ENCODE measurements at places on chromosomes 4 and X.

GRCh38 chrX:72054779-72055489, 76.8 kb downstream of the RTL5 start:
- peak; percentile 29 for DNase-seq

GRCh38 chr4:54999003-54999402, 126.4 kb downstream of the KDR start:
- no peak for DNase-seq

DNA sequence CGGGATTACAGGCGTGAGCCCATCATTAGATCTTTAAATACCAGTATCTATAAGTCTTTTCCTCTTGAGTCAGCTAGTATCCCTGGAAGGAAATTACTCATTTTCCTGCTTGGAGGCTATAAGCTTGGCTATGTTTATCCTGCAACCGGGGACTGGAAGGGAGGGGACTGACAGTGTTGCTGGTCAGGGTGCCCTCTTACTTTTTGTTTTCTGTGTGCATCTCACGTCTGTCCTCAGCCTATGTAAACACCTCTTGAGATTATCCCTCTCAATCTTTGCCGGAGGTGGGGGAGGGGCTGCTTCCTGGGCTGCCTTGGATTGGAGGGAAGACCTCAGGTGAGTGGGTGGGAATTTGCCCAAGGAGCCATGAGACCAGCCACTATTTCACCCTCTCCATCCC, 37.0 kb downstream of the HTT start:
- DNase-seq, result no peak

- DNase-seq, result no peak
These were observed 58.6 kb downstream of the MAGEA10 start for GRCh38 chrX:152079768-152080167.

GRCh38 chr4:151267822-151268535, 9.0 kb upstream of the PRSS48 start:
- no peak for DNase-seq

GRCh38 chrX:46572340-46572936, 1.1 kb upstream of the CHST7 start:
- DNase-seq, result no peak

- DNase-seq, result no peak
These were observed 70.5 kb downstream of the CLCN5 start for GRCh38 chrX:49992853-49993252.

DNA sequence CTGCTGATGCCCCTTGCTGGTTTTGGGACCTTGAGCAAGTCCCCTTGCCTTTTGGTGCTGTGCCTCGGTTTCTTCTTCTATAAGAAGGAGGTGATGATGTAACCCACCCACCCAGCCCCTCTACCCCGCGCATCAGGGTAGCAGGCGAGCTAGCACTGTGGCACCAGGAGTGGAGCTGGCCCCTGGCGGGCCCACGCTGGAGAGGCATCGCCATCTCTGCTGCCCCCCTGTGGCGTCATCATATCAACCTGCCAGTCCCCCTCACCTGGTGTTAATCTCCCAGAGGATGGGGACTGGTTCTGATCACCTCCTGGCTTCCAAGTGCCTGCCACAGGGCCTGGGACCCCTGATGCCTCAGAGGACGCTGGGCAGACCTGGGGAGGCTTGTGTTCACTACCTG, 6.3 kb upstream of the SORCS2 start:
- DNase-seq, result no peak

DNA sequence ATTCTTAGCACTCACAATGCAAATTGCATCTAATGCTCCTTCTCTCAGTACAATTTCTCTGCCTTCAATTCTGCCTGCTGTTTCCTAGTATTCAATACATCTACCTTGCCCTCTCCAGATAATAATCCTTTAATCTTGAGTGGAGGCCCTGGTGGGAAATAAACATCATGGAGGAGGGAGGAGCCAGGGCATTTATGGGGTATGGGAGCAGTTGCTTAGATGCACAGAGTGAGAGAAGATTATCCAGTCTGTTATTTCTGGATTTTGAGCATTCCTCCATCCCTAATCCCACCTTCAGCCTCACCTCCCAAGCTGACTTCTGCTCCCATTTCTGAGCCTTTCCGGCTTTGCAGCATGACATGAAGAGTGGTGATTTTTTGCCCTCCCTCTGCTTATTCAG, 127.9 kb upstream of the PPP3CA start:
- no peak for DNase-seq

- DNase-seq, result peak; percentile 86
These were observed 82.2 kb downstream of the STOX2 start for GRCh38 chr4:183986971-183987946.

DNA sequence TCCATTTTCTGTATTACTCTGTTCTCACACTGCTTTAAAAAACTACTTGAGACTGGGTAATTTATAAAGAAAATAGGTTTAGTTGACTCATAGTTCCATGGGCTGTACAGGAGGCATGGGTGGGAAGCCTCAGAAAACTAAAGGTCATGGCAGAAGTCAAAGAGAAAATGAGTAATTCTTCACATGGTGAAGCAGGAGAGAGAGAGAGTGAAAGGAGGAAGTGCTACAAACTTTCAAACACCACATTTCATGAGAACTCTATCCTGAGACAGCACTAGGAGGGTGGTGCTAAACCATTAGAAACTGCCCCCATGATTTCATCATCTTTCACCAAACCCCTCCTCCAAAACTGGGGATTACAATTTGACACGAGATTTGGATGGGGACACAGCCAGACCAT, 108.0 kb upstream of the PBDC1 start:
- no peak for DNase-seq

- no peak for DNase-seq
These were observed 777.7 kb upstream of the ADGRL3 start for GRCh38 chr4:60422439-60422838.

GRCh38 chrX:153494061-153494460, 719 bp upstream of the BGN start:
- no peak for DNase-seq

GRCh38 chrX:72399816-72400215, 94.1 kb upstream of the CITED1 start:
- DNase-seq, result no peak

DNA sequence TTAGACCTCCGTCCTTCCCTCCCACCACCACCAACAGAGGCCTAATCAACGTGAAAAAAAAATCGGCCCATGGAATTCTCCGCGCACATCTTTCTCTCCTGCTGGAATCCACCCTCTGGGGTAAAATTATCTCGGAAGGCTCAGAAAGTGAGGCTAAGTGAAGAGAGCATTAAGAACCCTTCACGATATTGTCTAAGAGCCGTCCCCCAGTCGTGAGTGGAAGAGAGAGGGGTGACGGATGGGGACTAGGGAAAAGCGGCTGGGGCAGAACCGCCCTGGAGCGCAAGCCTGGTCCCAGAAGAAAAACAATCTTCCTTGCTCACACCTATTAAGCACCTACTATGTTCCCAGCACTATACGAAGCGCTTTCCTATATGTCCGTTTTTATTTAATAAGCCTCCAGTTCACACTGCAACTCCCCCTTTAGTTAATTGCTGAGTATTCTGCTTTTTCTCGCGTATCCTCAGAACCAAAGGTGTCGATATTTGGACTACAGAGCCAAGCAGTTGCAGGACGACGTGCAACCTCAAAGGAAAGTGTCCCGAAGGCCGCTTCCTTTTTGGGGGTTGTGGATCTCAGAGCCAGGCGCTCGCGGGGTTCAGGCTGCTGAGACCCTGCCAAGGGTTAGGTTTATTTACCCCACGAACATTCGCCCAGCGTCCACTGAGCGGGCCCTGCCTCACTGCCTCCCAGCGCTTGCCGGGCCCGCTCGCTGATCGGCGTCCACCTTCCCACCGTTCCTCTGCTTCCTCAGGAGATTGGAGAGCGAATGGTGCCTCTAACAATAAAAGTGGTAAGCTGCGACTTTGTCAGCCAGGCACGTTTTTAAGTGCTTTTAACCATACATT, 889 bp downstream of the MGARP start:
- no peak for DNase-seq

GRCh38 chrX:56726605-56727004, 2.4 kb upstream of the NBDY start:
- no peak for DNase-seq

DNA sequence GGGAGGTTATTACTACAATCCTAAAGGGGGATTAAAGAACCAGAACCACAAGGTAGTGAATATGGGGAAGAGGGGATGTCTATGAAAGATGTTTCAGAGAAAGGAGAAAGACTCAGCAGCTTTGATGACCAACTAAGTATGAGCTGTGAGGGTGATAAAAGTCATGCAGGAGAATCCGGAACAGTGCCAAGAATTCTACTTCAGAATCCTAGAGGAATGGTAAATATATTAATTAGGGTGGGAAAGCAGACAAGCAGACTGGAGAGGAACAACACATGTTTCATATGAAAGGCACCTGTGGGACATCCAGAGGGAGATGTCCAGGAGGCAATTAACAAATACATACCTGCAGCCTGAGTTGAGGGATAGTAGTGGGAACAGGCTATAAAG, 642.2 kb upstream of the DIPK2B start:
- no peak for DNase-seq

DNA sequence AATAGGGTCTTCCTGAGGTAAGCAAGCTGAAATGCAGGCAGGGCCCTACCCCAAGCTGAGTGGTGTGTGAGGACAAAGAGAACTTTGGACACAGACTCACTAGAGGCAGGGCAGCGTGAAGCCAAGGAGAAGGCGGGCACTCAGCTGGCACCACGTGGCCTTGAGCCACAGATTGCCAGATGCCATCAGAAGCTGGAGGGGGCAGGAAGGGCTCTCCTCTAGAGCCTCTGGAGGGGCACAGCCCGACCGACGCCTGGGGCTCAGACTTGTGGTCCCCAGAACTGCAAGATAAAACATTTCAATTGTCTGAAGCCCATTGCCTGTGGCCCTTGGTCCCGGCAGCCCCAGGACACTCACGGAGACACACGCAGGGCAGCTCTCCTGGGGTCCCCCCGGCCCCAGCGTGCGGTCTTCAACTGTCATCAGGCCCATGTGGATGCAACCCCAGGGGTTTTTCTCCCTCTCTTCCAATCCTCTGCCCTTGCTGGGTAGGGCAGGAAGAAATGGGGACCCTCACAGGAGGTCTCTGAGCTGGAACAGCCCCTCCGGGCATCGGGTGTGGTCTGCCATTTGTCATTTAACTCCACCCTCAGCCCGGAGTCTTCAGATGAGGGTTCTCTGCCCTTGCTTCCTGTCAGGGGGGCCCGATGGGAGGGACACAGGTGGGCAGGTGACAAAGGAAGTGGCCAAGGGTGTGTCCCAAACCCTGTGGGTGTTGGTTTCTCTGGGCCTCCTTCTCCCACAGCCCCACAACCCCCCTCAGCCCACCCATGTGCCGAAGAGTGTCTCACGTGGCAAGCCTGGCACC, 22.2 kb downstream of the HMX1 start:
- DNase-seq, result no peak

DNA sequence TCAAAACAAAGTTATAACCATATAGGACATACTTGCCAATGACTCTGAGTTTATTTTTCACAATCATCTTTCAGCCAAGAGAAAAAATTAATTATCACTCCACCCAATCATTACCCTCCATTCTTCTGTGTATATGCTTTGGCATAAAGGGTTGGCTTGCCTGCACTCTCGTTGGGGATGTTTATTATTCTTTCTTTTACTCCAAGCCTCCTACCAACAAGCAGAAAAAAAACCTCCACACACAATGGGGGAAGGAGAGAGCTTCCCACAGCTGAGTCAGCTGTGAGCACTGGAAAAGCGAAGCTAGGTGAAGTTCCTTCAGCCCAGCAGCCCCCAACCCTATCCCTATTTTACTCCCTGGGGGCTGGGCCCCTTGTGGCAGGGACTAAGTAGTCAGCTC, 1.5 kb downstream of the OPHN1 start:
- DNase-seq, result no peak

DNA sequence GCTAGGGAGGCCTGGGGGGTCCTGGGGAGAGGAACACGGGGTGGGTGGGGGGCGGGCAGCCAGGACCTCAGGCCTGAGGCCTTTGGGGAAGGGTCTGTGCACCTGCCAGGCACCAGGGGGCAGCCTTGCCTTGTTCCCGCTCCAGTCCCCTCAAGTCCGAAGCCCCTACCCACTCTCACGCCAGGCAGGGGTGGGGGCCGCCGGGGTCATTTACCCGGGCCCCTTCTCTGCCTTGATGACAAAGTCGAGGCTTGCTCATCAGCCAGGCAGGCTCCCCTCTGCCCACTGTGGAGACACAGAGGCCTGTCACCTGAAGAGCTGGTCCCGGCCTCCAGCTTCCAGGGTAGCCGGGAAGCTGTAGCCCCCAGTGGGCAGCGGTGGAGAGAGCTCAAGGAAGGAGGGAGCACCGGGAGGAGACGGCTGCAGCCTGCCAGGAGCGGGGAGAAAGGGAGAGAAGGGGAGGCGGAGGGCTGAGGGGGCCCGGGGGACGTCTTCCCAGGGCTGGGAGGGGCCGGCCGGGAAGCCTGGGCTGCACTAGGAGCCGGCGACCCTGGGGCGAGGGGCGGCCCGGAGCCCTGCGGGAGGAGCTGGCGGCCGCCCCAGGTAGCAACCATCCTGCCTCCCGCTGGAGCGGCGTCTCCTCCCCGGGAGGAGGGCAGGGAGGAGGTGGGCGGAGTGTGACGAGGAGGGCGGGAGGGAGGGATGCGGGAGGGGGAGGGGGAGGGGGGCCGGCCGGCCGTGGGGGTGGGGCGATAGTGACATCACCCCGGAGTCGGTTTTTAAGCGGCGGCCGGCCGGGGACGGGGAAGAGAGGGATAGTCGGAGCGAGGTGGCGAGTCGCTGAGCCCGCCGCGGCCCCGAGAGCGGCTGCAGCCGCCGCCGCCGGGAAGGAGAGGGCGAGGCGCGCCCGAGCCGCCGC, at the start of gene SLC6A8:
TSS of gene SLC6A8 (plus strand) at position 806 of the 919 bp plus-strand sequence. CDS start 649 bp downstream, outside the sequence.
- peak; percentile 73 for DNase-seq

DNA sequence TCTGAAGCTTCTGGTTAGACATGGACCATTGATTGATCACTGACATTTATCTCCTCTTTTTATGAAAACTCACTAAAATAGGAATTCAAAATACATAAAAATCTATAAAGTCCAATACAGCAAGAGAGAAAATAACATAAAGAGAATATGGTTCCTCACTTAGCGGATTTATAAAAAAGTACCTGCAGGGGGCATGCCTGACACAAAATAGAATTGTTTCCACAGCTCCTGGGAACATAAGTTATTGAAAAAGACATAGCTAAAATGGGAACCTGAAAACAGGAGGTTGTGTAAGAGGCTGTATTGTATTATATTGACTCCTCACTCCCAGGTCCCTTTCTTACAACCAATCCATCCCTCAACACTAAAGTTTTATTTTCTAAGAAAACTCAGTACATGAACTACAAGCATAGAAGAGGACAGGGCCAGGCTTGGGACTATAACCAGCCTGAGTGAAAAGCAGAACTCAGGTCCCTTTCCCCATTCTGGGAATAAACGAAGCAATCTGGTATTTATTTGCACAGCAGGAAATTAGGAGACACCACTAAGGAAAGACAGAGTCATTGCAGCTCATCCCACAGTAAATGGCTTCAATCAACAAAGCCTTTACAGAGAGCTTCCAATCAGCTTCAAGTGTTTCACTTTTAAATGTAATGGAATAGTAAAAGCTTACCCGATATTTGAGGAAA, 121.1 kb upstream of the NDST4 start:
- no peak for DNase-seq

GRCh38 chrX:137479386-137479785, 86.5 kb upstream of the ZIC3 start:
- DNase-seq, result no peak

- DNase-seq, result no peak
These were observed 208.3 kb downstream of the GABRB1 start for GRCh38 chr4:47239649-47240048.

All from ureter (tissue), 1 donor.